SHP77 treated with DMSO at 0.1 percent for 48 hours (cell line): ENCODE measurements at places on chromosomes 2 and 18.

DNA sequence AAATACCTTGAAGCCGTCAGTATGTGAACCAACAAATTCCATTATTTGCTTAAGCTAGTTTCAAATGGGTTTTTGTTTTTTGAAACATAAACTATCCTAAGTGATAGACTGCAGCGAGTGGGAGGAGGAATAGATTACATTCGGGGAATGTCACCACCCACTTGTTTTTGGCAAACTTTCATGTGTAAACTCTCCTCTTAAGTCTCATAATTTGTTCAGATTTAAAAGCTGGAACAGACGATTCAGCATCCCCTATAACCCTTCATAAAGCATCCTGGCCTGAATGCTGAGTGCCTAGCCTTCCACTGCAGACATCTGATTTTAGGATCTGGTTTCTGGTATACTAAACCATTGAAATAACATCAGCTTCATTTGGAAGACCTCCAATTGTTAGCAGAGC, 51.0 kb downstream of the CPO start:
- DNase-seq: no peak

GRCh38 chr18:29271501-29271900, 1094.6 kb upstream of the CDH2 start:
- DNase-seq: no peak

- DNase-seq: no peak
Observed at GRCh38 chr2:191421950-191422349, 176.7 kb downstream of the MYO1B start.

DNA sequence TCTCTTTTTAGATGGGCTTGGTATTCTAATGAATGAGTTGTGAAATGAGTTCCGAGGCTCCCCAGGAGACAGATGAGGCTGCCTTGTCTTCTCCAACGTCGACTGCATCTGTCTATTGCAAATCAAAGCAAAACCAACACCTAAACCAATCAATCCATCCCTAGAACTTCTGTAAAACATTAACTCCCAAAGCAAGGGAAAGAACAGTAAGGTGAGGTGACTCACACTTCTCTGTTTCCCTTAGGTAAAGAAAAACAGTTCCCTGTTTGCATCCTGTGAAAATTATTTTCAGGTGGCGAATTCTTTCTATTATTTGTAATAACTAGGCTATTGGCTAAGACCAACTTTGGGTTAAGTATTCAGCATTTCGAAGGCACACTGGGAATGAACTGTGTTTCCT, 249.4 kb downstream of the EPHA4 start:
- no peak for DNase-seq

DNA sequence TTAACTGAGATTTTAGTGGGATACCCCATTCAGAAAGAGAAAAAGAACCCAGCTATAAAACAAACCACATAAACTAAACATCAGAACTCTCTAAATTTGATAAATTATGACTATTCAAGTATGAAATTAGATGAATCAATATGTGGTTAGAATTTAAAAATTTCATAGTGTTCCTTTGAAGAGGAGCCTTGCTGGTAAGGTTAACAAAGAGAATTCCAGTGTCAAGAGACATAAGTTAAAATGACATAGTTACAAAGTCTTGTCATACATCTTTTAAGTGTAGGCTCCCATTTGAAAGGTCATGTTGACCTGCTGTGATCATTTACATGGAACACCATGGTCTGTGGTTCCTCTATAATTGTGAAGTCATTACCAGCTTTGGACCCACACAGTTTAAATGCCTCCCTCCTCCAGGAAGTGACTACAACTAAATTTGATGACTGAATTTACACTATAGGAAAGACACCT, 231.6 kb upstream of the ETAA1 start:
- no peak for DNase-seq

DNA sequence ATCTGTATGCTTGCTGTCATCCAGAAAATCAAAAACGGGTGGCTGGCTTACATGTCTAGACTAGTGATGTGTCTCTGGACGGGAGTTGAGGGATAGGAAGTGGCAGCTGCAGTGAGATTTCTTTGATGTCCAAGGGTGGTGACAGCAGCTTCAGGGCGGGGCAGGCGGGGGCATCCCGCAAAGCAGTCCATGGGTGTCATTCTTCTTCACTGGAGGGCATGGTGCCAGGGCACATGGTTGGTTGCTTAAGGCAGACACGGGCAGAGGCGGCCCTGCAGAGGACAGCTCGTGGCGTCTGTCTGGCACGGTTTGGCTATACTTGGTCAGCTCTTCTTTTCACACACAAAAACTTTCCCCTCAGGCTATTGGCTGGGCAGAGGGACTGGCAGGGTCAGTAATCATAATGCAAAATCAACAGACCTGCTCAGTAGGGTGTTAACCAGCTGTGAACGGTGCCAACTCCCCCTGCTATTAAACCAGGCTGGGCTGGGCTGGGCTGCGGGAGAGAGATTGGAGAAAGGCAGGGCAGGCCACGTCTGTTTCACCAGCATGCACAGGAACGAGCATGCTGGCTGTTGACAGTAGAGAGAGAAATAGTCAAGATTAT, 63.7 kb downstream of the COL4A3 start:
- DNase-seq: no peak

- DNase-seq: no peak
Observed at GRCh38 chr18:46642561-46642960, 14.5 kb downstream of the LOXHD1 start.

DNA sequence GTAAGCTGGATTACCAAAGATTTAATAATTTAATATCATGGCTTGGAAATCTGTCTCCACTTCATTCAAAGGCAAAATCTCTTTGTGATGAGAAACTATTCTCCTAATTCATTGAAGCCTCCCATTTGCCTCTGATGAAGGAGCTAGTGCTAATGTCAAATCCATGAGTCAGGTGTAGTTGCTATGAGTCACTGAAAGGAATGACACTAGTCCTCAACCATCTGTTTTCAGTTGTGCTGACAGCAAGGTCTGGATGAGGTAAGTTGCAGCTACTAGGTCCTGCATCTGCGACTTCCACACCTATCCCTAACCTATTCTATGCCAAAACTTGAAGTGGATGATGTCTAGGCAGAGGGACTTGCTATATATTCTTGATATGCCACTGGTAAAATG, 324.0 kb upstream of the UBE2E3 start:
- no peak for DNase-seq
